Kidney (tissue), 22 donors: ENCODE measurements at places on chromosomes 1 and 21. TPM values are rescaled to one million over a fixed set of nuclear protein-coding genes. Genes with fewer than 3 reads are reported as not detected.

GRCh38 chr1:57361516-57361915, 62.3 kb downstream of the DAB1 start:
- DNase-seq, result no peak

- no peak for DNase-seq
Measured at GRCh38 chr1:60280819-60281218, 207.2 kb upstream of the C1orf87 start.

- DNase-seq, result no peak
Measured at GRCh38 chr21:33643658-33644311, 1.5 kb downstream of the ITSN1 start.

- DNase-seq, result no peak
Measured at GRCh38 chr1:55635856-55636255, 420.7 kb upstream of the USP24 start.

DNA sequence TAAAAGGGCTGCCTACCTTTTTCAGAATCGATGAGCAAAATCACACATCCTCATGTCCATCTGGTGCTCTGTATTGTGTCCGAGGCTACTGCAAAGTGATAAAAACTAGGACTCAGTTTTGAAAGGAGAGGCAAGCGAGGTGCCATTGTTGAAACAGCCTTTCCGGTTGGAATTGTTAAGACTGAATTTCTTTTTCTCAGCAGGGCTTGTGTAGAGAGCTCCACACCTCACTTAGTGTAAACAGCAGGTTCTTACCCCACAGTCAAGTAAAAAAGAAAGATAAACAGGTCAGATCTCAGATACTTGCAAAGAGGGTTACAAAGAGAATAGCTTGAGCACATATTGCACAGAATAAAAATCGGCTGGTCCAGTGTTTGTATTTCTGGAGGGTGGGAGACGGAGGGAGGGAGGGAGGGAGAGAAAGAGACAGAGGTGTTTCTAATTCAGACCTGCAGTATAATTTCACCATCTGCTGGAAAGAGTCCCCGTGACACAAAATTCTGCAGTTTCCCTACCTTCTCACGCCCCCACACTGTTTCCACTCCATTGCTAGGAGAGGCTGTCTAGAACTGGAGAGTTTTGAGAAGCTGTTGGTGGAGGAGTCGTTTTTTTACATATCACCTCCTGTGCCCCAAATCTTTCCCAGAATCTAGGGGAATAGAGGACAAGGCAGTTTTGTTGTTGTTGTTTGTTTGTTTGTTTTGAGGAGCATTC, 82.5 kb downstream of the EDEM3 start:
- no peak for DNase-seq

- no peak for DNase-seq
Measured at GRCh38 chr1:101567582-101568189, 330.9 kb downstream of the S1PR1 start.

CASQ2 gene
- polyA plus RNA-seq, result 2.6 TPM

- no peak for DNase-seq
Measured at GRCh38 chr1:86741947-86742572, 37.7 kb downstream of the SH3GLB1 start.

LMX1A gene
- not detected for polyA plus RNA-seq

DNA sequence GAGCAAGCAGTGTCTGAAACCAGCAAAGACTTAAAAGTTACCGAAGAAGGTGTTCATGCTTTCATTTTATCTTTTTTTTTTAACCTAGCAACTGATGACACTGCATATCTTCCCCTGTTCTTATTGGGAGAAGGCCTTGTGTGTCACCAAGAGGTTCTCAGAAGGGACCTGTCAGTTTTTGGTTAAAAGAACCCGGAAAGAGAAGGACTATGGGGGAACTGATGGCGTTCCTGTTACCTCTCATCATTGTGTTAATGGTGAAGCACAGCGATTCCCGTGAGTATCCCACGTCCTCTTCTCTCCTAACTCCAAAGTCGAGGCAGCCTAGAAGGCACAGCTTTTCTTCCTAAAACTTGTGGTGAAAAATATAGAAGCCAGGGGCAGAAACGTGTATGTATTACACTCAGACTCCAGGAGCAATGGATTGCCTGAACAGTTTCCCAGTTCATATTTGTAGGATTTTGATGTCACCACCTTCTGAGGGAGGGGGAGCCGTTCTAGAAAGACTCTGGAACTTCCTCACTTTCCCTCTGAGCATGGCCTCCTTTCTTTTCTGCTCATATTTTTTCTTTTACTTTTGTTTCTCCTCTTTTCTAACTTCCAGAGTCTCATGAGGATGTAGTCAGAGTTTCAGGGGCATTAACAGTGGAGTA, at the start of gene MR1:
MR1 (plus strand) TSS at position 185 of the 653 bp plus-strand sequence; CDS start at position 210, 25 bp downstream.
- no peak for DNase-seq

- DNase-seq, result no peak
Measured at GRCh38 chr1:36203554-36204346, 20.5 kb upstream of the THRAP3 start.

- no peak for DNase-seq
Measured at GRCh38 chr1:7228252-7228961, 443.2 kb downstream of the CAMTA1 start.

TLR5 gene
- polyA plus RNA-seq, result 3.7 TPM

NR5A2 gene
- polyA plus RNA-seq, result 0.13 TPM

CLCA1 gene
- polyA plus RNA-seq, result not detected

ERVH48-1 gene
- polyA plus RNA-seq, result not detected

- no peak for DNase-seq
Measured at GRCh38 chr1:212611000-212611948, 2.7 kb downstream of the ATF3 start.

SERPINC1 gene
- 0.82 TPM for polyA plus RNA-seq

FCGR1A gene
- polyA plus RNA-seq, result 19.5 TPM

GRCh38 chr1:242523719-242524570, 552 bp downstream of the PLD5 start:
- peak; percentile 71 for DNase-seq

PLEKHA6 gene
- 17.5 TPM for polyA plus RNA-seq

GRCh38 chr1:17442841-17443240, 3.4 kb upstream of the RCC2 start:
- DNase-seq, result no peak

- DNase-seq, result no peak
Measured at GRCh38 chr21:28410256-28410655, 582.4 kb downstream of the LTN1 start.

- DNase-seq, result no peak
Measured at GRCh38 chr21:42635848-42636519, 17.4 kb upstream of the PDE9A start.

DNA sequence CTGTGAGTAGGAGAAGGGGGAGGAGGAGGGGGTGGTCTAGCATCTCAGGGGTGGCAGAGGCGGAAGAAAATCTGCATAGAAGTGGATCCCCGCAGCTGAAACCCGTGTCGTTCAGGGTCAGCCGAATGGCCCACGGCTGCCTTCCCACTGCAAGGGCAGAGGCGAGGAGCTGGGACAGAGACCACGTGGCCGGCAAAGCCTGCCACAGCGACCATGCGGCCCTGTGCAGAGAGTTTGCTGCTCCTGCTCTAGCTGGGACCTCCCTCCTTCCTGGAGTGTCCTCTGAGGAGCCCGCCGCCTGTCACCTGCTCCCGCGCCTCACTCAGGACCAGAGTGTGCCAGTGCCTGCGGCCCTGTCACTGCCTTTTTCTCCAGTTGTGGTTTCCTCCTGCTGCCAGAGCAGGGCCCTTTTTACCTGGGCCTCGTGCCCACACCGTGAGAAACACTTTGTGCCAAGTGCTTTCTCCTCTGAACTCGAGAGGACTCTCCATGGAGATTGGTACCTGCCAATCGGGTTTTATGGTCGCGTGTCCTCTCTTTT, 5.4 kb upstream of the TRPM2 start:
- DNase-seq, result no peak

NMNAT1 gene
- 17.5 TPM for polyA plus RNA-seq

GRCh38 chr1:197485790-197486189, 217.7 kb downstream of the CRB1 start:
- DNase-seq, result no peak

NBPF10 gene
- polyA plus RNA-seq, result 0.22 TPM

GRCh38 chr1:64019818-64020217, 183.6 kb upstream of the UBE2U start:
- peak; percentile 42 for DNase-seq

DNA sequence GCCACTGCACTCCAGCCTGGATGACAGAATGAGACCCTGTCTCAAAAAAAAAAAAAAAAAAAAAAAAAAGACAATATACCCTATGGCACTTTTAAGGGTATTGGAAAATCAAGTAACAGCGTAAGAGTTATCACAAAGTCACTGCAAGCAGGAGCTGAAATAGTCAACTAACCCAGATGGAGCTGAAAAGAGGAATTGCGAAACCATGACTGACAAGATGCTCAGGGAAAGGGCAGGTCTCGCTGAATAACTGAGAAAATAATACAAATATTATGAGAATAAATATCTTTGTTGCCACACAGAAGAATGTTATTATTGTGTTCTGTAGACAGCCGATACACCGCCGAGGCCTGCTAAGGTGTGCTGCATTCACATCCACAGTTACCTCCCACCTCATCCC, 17.8 kb downstream of the HLCS start:
- DNase-seq, result no peak

DNA sequence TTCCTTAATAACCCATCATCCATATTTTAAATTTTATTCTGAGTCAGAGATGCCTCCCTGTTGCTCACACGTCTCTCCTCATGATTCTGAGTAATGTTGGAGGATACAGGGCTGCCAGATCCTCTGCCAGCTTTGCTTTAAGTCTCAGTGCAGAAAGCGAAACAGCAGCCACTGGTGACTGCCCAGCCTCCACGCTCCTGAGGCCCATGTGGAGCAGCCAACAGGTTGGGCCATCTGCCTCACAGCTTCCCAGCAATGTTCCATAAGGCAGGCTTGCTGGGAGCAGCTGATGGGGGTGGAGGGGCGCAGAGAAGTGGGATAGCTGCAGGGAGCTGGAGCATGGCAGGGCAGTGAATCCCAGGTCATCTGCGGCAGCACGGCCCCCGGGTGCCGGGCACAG, 104.2 kb downstream of the IGSF21 start:
- DNase-seq, result no peak

- DNase-seq, result no peak
Measured at GRCh38 chr1:22925111-22925510, 47.6 kb downstream of the LACTBL1 start.
